ENCODE measurements at places on chromosomes 7 and 10. TPM values are rescaled to one million over a fixed set of nuclear protein-coding genes. Genes with fewer than 3 reads are reported as not detected.

DNA sequence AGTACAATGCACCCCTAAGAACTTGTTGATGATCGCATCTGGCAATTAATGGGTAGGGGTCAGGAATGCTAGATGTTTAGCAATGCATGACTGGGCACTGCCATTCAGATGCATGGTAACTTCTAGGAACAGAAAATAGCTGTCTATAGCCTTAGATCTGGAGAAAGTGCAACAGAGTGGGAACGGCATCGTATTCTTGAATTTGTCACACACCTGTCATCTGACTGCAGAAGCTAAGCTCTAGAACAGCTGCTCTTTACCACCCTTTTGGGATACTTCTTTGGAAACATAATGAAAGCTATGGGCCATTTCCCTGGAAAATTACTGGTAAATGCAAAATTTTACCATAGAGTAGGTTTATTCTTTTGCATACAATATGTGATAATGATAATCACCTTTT lies 118.1 kb downstream of the SLC25A13 start:
- no peak for DNase-seq
- H3K4me1 ChIP-seq: no peaks in the 10 kb centered on the region
- no peak overlapping the region for H3K27ac ChIP-seq
- no peaks in the 10 kb centered on the region for H3K36me3 ChIP-seq
- H3K4me3 ChIP-seq: no peak overlapping the region
- H3K27me3 ChIP-seq: no peaks in the 10 kb centered on the region

Gene PDK4
- 309 TPM for total RNA-seq

GRCh38 chr10:71467569-71468362 lies 71.0 kb downstream of the CDH23 start:
- H3K36me3 ChIP-seq: no peaks in the 10 kb centered on the region
- no peak overlapping the region for H3K27ac ChIP-seq
- H3K27me3 ChIP-seq: no peaks in the 10 kb centered on the region
- no peak for DNase-seq
- no peaks in the 10 kb centered on the region for H3K4me1 ChIP-seq

Gene NCF1
- total RNA-seq: 5.2 TPM

Data from transverse colon (tissue), 4 donors.